GDM1 (cell line): ENCODE measurements at places on chromosomes 13 and 19.

- no peak for DNase-seq
Observed at GRCh38 chr13:74866101-74866500, 615.9 kb downstream of the TBC1D4 start.

DNA sequence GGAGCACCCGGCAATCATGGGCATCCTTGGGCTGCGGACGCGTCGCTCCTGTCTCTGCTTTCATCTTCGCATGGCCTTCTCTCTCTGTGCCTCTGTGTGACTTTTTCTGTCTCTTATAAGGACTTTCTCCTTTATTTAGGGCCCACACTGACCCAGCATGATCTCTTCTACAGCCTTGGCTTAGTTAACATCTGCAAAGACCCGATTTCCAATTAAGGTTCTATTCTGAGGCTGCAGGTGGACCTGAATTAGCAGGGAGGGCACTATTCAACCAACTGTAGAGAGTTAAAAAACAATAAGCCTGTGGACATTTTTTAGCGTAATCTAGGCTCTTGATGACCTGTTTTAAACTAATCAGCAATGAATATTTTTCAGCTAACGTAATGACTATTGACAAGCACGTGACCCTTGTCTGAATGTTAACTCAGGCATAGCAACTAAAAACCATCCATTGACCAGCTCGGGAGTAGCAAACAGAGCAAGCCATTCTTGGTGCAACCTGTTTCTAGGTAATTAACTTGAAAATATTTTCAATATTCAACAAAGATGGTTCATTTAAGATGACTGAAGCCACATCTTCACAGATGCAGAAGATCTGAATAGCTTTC, 15.2 kb downstream of the F10 start:
- no peak for DNase-seq

DNA sequence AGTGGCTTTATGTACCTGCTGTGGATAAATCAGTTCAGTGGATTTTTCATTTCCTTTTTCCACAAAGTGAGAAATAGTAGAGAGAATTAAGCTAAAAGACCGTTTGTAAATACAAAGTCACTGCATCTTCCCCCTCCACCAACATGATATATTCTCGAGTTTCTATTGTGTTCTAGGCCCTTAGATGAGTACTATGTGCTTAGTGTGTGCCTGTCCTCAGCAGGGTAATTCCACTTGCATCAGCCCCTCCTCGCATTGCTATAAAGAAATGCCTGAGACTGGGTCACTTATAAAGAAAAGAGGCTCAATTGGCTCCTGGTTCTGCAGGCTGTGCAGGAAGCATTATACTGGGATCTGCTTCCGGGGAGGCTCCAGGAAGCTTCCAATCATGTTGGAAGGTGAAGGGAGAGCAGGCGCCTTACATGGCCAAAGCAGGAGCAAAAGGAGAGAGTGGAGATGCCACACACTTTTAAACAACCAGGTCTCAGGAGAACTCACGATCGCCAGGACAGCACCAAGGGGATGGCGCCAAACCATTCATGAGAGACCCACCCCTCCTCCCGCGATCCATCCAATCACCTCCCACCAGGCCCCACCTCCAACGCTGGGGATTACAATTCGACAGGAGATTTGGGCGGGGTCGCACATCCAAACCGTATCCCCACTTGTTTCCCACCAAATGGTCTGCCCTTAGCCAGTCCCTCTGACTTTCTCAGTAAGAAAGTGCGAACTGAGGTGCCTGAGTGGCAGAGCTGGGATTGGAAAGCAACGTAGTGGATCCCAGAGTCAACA, 102.3 kb upstream of the ABCC4 start:
- no peak for DNase-seq

- no peak for DNase-seq
Observed at GRCh38 chr13:100443278-100443997, 145.2 kb downstream of the GGACT start.

GRCh38 chr13:49044836-49045235, 69.1 kb downstream of the FNDC3A start:
- no peak for DNase-seq

- DNase-seq: no peak
Observed at GRCh38 chr19:33316541-33317264, 14.4 kb upstream of the CEBPA start.

GRCh38 chr13:48000559-48001113, 437 bp downstream of the SUCLA2 start:
- DNase-seq: no peak

DNA sequence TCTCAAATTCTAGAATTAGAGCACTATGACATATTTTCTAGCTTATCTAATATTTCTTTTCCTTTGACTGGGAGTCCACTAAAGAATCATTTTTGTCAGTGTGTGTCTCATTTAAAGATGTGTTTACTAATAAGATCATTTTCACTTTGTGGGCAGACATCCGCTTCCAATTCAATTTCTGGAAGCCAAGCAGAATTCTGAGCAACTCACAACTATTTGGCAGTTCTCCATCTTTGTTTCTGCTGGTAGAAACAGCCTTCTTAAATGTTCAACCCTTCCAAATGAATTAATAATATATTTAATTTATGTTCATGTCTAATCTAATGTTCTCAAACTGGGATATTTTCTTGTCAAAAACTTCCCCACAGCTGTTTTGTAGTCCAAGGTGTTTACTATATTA, 411.8 kb downstream of the KCTD12 start:
- DNase-seq: no peak
